SK-N-SH (cell line): ENCODE measurements at places on chromosomes 16 and 17.
A peak's percentile ranks its signal among the peaks of the same experiment; 100 is the strongest.

- DNase-seq = no peak
These were observed 22.0 kb downstream of the C16orf87 start for GRCh38 chr16:46808997-46809396.

DNA sequence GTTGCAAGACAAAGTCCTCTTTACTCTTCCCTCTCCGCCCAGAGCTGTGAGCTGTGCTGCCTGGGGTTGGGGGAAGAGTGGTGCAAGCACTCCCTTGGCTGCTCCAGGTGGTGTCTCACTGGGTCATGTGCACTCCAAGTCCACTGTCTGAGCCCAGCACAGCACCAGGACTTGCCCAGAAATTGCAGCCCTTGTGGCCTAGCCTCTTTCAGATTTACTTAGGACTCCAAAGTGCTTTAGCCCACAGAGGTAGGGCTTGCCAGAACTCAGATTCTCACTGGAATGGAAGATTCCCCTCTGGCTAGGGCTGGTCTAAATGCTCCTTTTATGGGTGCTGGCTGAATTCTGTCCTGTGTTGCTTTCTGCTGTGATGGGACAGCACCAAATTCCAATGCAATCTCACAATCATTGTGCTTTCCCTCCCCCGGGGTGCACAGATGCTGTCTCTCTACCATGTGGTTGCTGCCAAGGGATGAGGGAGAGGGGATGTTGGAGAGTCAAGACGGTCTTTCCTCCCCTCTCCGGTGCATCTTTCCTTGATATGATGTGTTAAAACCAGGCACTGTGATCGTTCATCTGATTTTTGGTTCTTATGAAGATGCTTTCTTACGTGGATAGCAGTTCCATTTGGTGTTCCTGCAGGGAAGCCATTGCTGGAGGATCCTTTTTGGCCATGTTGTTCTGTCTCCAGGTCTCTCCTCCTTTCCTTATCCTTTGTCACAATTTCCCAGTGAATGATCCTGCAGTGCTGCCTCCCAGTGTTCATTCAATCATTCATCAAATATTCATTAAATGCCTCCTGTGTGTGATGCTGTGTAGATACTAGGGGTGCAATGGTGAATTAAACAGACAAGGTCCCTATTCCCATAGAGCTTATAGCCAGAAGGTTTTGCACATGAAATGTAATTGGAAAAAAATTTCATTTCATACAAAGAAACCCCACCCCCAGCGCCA is 216.3 kb downstream of the SPECC1 start:
- DNase-seq = peak; percentile 14

DNA sequence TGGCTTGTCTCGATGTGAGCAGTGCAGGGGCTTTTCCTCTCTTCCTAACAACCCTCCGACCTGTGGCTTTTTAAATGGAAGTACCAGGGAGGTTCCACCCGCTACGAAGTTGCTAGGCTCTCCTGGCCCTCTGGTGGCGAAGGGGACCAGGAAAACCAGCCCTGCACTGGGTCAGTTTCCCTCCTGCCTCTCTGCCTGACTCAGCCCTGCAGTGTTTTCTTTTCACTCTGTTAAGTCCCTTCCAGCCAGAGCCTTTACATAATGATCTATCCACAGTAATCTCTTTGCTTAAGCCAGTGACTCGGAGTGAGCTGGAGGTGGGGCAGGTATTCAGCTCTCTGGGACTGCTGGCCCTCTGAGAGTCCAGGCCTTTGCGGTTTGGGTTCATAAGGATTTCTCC is 331.3 kb upstream of the EEF2KMT start:
- DNase-seq = no peak

GRCh38 chr16:9976601-9977000 is 205.6 kb downstream of the GRIN2A start:
- DNase-seq = no peak

DNA sequence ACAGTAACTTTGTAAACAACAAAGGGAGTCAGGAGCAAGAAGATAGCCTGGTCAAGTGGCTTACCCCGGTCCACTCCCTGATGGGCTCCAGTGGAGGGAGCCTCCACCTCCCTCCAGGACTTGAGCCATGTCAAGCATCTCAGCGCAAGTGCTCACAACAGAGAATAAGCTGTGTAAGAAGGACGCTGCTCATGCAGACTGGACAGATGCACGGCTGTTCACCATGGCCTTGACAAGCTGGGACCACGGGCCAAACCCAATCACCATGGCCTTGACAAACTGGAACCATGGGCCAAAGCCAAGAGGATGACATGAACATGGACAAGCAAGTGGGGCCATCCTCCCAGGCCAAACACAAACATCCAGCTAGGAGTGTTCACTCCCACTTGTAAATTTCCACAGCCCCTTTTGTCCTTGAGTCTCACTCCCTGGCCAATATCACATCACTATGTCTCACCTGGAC is 3.4 kb upstream of the PITPNM3 start:
- DNase-seq = no peak

DNA sequence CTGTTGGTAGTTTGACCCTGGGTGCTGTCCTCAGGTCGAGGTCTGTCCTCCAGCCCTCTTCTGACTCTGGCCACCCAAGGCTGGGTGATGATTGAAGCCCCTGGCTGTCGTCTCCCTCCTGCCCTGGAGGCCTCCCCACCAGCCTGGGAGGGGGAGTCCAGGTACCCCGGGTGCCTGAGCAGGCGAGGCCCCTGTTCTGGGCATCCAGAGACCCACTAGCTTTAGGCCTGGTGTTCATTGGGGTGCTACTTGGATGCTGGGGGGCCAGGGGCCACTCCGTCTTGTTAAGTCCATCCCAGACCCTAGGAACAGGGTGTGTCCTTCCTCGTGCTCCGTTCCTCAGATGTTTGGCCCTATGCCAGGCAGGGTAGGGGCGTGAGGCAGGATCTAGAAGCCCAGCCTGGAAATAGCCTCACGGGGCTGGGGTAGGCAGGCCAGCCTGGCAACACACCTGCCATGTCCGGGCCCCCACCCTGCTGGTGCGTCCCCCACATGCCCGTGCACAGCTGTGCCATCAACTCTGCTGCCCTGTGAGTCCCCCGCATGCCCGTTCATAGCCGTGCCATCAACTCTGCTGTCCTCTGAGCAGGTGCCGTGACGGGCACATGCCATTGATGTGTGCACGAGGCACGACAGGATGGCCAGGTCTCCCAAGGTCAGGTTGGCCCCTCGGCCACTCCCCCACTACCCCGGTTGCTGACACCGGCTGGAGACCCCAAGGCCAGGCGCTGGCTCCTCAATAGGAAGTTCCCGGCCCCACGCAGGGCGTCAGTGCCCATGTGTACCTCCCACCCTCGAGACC is 36.9 kb downstream of the GINS2 start:
- DNase-seq = no peak

- no peak for DNase-seq
These were observed 144.0 kb upstream of the CIBAR2 start for GRCh38 chr16:85256190-85256739.

DNA sequence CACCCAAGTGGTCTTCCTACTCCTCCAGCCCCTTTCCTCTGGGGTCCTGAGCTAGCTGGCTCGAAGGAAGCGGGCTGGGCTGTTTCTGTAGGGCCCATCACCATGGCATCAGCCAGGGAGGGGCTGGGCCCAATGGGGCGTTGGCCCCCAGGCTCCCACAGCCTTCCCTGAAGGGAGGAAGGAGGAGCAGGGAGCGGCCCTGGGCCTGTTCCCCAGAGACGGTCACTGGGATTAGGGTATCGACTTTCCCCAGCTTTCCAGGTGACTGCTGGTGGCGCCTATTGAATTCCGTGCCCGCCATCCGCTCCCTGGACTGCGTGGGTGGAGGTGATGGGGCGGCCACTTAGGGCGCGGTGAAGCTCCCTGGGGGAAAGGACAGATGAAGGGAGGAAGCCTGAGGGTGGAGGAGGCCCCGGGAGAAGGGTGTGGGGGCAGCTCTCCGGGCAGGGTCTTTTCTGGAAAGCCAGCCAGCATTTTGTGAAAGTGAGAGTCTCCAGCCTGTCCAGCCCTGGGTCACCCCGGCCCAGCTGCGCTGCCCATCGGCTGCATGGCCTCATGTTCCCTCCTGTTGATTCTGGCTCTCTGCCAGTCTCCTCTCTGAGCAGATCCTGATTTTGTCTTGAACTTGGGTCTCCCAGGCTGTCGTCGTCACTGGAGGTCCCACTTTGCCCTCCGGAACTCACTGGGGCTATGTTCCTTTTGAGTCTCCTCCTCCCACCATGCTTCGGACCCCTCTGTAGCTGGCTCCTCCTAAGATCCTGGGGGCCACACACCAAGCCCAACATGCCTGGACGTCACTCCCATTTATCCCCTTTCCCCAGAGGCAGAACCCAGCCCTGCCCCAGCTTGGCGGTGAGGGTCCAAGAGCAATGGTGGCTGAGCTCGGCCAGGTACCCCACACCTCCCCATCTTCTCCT is 9.8 kb downstream of the NHERF1 start:
- peak; percentile 87 for DNase-seq

GRCh38 chr16:83937922-83938885 is 14.8 kb upstream of the OSGIN1 start:
- DNase-seq = no peak

GRCh38 chr17:72978593-72979218 is 113.8 kb downstream of the SLC39A11 start:
- peak; percentile 51 for DNase-seq

DNA sequence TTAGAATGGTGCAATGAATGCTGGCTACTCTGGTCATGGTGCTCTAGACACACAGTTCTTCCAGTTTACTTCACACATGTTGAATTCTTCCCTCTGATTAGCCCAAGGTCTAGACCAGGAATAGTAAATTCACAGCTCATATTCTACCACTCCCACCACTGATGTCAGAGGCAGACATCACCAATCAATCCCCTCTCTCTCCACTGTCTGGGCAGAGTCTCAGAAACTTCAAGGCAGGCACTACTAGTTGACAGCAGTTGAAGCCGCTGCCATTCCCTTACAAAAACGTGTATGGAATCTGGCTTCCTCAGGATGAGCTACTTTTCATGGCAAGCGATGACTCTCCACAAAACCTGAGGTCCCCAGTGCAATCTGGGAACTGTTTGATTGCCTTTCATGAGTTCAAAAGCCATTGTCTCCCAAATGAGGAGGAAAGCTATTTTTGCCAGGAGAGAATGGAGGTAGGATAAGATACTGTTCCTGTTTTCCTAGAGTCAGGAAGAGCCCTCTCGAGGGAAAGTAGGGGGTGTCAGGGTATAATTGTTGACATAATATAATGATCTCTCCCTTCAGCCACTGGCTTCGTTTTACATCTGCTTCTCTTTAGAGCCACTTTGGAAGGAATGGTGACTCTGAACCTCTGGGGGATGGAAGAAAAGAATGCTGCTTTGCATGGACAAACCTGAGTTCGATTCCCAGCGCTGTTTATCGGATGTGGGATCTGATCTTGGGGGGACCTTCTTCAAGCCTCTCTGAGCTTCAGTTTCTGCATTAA is 90.0 kb downstream of the FOXL1 start:
- DNase-seq = no peak

- DNase-seq = no peak
These were observed 24.4 kb upstream of the CRYM start for GRCh38 chr16:21302454-21302853.

DNA sequence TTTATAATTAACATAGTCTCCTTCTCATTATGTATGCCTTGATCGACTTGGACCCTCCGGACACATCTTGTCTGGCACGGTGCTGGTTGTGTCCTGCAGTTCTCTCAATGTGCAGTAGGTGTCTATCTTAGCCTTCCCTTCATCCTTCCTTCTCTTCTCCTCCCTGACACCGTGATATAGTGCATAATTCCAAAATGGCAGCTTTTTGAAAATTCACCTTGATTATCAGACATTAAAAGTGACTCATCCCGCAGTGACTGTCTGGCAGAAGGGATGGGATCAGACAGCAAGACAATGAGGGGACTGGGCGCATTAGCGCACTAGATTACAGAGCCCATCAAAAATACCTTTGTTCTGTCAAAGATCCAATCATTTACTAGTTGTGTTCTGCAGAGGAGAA is 70.0 kb upstream of the PMFBP1 start:
- peak; percentile 52 for DNase-seq

GRCh38 chr17:22278302-22279275 is 586.3 kb downstream of the KCNJ18 start:
- no peak for DNase-seq

GRCh38 chr16:20704281-20704680 is 6.8 kb upstream of the ACSM1 start:
- DNase-seq = no peak

GRCh38 chr17:82445542-82445941 is 5.0 kb downstream of the CYBC1 start:
- peak; percentile 36 for DNase-seq

DNA sequence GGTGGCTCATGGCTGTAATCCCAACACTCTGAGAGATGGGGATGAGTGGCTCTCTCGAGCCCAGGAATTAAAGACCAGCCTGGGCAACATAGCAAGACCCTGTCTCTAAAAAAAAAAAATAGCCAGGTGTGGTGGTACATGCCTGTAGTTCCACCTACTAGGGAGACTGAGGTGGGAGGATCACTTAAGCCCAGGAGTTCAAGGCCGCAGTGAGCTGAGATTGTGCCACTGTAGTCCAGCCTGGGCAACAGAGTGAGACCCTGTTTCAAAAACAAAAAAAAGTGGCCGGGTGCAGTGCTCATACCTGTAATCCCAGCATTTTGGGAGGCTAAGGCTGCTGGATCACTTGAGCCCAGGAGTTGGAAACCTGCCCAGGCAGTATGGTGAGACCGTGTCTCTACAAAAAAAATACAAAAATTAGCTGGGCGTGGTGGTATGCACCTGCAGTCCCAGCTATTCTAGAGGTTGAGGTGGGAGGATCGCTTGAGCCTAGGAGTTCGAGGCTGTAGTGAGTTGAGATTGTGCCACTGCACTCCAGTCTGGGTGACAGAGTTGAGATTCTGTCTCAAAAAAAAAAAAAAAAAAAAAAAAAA is 3.0 kb downstream of the C16orf54 start:
- no peak for DNase-seq

DNA sequence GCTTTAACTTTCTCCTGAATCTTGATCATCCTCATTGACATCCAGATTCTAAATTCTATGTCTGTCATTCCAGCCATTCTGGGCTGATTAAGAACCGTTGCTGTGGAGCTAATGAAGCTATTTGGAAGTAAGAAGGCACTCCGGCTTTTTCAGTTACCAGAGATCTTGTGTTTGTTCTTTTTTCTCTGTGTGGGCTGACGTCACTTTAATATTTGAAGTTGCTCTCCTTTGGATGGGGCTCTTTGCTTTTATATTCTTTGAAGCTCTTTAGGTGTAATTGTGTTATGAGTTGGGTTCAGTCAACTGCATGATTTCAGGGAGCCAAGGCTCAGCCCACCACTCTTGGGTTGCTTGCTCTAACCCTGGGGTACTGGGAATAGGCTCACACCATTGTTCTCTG is 460.6 kb downstream of the CDH8 start:
- no peak for DNase-seq

GRCh38 chr16:65989861-65990604 is 376.5 kb upstream of the CDH5 start:
- DNase-seq = no peak

DNA sequence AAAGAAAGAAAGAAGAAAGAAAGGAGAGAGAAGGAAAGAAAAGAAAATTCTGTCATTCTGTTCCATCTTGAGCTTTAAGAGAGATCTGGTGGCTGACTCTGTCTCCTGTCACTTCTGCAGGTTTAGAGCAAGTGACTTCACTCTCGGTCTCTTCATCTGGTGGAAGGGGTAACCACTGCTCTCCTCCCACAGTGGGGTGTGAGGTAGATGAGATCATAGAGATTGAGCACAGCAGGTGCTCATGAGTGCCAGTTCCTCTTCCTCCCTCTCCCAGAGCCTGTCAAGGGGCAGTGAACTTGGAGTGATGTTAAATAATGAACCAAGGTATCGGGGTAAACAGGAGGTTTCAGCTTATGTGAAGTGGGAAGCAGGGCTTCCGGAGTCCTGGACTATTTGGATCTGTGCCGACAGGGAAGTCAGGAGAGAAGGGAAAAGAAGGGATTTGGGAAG is 47.7 kb downstream of the BEAN1 start:
- DNase-seq = no peak

GRCh38 chr17:5439446-5439764 is 450 bp upstream of the C1QBP start:
- DNase-seq = no peak
